ENCODE measurements at places on chromosomes 5 and 9.

DNA sequence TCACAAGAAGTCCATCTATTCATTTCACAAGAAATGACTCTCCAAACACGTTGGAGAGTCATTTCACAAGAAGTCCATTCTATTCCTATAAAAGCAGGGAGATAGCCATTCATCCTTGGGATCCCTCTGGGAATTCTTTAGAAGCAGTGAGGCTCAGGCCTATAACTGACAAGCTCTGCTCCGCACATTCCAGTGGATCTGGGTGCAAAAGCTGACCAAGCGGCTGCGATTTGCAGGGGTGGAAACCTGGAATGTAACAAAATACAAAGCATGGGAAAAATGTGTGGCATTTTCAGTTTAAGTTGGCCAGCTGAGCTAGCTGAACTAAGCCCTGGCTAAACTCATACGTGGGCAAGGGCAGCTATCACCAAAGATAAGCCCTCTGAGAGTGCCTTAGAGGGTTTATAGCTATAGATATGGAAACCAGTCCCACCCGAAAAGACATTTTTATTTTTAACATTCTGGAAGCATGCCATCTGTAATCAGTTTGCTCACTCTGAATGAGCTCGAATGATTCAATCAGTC is 8.7 kb downstream of the TAS2R1 start:
- DNase-seq, result peak; percentile 67

- DNase-seq, result peak; percentile 43
Observed at GRCh38 chr9:108666240-108666784, 189.5 kb downstream of the ACTL7B start.

GRCh38 chr5:73654171-73654811 is 28.3 kb downstream of the ARHGEF28 start:
- DNase-seq, result peak; percentile 28

DNA sequence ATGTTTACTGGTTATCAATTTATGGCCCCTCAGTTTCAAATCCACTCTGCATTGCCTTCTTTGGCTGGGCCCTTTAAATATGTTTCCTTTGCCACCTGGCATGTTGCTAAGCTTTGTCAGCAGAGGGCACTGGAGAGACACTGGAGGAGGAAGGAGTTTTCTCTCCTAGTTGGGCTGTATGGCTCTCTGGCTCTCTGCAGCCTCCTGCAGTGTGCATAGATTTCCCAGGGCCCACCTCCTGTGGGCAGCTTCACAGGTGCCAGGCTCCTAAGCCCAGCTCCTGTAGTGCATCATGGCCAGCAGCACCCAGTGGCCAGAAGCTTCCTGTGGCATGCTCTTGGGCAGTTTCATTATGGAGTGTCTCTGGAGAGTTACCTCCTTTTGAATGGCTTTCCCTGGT is 23.3 kb downstream of the CAVIN4 start:
- peak; percentile 51 for DNase-seq

DNA sequence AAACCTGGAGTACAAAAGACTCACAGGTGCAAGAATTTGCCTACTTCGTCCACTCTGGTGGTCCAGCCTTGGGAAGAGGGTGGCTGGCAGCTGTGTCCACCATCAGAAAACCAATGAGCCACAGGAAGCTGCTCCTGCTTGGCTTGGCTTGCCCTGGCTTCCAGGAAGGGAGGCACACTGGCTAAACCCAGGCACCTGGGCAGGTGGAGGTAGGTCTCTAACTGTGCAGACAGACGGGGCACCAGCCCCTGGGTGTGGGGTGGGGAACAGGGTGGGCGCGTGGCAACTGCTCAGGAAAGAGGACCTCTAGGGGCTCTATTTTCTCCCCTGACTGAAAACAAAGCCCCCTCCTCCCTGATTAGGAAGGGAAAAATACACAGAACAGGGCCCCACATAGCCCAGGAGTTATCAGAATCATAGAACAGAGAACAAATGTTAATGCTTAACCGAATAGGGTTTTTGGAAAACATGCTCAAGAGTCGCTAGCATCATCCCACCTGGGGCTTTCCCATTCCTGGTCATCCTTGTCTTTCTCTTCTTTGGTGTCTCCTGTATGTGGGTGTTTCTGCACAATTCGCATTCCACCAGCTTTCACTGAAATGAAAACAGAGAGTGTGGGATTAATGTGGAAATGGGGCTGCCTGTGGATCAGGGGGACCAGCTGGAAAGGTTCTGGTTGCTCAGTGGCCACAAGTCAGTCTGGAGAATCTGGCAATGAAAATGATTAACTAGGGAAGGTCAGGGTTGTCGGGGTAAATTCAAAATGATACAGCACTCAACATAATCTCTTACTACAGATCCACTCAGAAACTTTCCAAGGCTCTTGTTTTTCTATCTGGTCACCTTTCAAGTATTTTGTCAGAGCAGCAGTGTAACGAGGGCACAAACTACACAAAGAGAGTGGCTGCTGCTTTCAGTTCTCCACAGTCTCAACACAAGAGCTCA is 13.1 kb downstream of the DAP start:
- no peak for DNase-seq

- peak; percentile 98 for DNase-seq
Observed at GRCh38 chr9:91495450-91495849, 71.8 kb upstream of the NFIL3 start.

- no peak for DNase-seq
Observed at GRCh38 chr9:136964171-136964689, 12.2 kb downstream of the LCN12 start.

DNA sequence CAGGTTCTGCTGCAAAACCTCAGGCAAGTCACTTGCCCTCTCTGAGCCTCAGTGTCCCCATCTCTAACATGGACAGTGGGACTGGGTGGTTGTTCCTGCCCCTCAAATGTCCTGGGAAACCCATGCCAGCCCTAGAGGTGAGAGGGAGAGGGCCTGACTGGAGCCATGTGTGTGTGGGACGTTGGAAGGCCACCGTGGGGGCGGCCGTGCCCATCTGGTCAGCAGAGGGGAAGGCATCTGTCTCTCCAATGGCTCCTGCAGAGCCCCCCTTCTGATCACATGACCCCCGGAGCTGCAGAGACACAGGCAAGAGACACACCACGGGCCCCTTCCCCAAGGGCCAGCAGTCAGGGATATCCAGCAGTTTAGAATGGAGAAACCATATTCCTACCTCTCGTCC is 1.7 kb downstream of the DNM1 start:
- no peak for DNase-seq

GRCh38 chr5:25488119-25488518 is 843.3 kb upstream of the CDH10 start:
- no peak for DNase-seq

DNA sequence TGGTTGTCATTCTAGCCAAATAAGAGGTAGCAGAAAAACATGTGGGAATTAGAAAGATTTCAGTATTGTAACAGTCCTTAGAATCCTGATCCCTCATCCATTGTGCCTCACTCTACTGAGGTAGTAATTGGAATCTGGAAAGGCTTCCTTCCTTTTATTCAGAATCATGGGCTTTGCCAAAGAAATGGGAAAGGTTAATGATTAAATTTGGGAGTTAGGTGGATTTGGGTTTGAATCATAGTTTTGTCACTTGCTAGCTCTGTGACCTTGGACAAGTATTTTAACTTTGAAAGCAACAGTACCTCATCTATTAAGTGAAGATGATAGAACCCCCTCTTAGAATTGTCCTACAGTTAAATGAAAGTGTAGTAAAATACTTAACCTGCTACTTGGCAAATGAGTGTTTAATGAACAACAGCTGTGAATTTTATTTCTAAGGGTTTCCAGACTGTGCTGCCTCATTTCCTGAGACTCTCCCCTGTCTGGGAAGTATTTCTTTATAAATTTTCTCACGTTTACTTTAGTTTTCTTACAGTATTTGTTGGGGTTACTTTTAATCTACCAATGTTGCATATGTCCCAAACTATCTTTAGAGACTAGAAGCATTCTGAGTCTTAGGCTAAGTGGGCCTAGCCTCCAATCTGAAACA is 11.7 kb downstream of the SPDL1 start:
- peak; percentile 44 for DNase-seq
